Trophoblast cell (in vitro differentiated cells and primary cell): ENCODE measurements at places on chromosomes 3 and 15.
A peak's percentile ranks its signal among the peaks of the same experiment; 100 is the strongest.

- DNase-seq: no peak
Measured at GRCh38 chr3:45737234-45737633, 48.0 kb downstream of the SACM1L start.

DNA sequence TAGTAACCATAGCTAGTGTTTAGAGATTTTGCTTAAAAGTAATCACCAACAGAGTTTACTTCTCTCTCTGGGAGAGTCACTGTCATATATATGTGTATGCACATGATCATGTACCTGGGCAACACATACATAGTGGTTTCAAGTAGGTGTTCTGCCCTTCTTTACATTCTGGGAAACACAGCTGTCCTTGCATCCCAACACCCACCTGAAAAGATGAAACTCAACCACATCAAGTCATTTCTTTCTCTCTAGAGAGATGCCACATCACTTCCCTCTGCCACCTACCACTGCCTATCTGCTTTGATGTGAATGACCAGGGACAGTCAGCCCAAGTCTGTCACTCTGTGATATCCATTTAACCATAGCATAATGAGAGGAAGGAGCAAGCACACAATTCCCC lies 155.8 kb upstream of the GADL1 start:
- DNase-seq: no peak

DNA sequence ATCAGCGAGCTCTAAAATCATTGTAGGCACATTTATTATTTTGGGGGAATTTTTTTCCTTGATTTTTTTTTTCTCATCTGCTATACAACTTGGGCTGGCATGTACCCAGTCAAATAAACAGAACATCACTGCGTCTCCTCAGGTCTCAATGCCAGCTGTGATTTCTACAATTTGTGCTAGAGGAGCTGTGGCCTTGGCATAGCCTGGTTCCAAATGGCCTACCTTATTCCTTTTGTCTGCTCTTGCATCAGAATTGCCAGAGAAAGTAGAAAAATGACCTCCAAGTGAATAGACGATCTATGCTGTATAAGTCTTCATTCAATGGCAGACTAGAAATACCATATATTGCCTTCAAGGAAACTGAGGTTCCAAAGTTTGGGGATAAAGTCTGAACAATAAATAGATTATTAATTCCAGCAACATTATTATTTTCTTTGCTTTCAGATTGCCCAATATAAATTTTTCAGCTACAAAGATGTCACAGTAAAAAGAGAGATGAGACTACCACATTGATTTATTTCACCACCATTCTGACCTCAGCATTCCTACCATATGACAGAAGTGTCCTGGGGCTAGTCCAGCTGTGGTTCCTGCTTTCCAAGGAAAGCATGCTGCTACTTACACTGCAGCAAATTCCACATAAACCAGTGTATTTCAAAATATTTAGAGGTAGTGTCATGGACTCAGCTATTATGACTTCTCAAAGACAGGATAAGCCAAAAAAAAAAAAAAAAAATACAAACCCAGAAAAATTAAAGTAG lies 493.9 kb upstream of the ZNF385D start:
- DNase-seq: peak; percentile 88

DNA sequence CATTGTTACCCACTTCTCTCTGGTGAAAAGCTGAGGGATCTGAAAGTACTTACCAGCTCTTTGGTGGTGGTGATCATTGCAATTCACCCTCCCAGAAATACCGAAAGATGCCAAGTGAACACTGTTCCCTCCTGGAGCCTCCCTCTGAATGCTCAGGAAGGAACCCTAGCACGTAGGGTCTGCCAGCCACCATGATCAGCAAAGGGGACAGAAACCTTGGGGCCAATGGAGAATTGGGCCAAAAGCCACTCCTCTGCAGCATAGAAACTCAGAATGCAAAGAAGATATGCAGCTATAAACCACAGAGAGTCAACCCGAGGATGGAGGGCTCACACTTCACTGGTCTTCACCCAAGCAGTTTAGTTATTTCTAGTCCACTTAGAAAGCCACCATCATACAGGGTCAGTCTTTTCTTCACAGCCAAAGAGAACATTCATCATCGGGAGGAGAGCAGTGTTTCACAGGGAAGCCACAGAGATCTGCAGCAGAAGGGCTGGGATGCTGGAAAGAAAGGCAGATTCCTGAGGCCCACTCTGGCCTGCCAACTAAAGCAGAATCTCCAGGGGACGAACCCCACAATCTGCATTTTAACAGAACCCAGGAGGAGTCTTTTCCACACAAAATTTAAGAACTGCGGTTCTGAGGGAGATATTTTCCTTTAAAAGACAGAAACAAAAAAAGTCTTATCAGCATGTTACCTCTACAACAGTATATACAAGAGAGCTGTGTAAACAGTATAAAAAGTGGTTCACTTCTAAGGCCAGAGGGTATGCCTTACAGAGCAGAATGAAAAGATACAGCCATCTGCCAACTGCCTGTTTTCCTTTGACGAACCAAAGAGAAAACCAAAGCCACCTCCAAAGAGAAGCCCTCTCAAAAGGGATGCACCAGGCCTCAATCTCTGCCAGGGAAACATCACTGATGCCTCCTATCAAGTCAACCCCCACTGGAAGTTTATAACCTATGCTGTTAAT lies 11.3 kb downstream of the TBC1D2B start:
- DNase-seq: no peak

DNA sequence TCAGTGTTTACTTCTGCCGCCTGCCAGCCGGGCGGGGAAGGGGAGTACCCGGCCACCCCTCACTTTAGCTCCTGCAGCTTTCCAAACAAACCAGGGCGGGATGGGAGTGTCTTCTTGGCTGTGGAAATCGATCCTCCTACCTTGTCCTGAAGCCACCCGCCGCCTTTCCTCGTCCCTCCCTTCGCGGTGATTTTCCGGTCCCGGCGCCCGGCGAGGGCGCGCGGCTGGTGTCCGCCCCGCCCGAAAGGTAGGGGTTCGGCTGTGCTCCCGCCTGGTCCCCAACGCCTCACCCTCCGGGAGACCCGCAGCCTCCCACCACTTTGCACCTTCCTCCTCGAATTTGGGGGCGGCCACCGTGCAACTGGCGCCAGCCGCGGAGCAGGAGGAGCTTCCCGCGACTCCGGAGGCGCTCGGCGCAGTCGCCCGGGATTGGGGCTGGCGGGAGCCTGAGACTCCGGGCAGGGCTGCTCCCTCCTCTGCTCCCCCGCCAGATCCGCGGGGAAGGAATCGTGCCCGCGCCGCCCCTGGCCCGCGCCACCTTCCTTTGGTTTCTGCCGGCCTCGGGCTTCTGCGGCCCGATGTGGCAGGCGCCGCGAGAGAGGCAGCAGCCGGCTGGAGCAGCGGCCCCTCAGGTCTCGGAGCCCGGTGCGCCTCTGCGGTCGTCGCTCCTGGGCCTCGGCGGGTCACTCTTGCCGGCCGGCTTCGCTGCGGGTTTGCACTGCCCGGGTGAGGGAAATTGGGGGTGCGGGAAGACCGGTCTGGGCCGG lies 30.7 kb upstream of the ST3GAL6 start:
- DNase-seq: peak; percentile 61

DNA sequence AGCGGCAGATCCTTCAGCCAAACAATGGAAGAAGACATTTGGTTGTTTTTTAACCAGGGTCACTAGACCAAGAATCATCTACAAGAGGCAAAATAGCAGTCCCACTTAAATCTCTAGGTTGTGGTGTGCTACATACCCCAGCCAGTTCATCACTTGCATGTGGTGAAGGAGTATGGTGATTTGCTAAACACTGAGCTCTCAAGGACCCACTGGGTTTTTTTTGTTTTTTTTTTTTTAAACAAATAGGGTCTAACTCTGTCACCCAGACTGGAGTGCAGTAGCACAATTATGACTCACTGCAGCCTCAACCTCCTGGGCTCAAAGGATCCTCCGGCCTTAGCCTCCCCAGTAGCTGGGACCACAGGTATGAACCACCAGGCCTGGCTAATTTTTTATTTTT lies 508.0 kb downstream of the FOXP1 start:
- DNase-seq: no peak

GRCh38 chr15:68819495-68820294 lies 1.0 kb downstream of the ANP32A start:
- DNase-seq: peak; percentile 39

GRCh38 chr3:156598413-156598812 lies 43.5 kb upstream of the SSR3 start:
- peak; percentile 47 for DNase-seq

- DNase-seq: no peak
Measured at GRCh38 chr3:14631687-14632441, 19.7 kb upstream of the CCDC174 start.

GRCh38 chr3:13745636-13746035 lies 134.2 kb downstream of the WNT7A start:
- DNase-seq: peak; percentile 37

DNA sequence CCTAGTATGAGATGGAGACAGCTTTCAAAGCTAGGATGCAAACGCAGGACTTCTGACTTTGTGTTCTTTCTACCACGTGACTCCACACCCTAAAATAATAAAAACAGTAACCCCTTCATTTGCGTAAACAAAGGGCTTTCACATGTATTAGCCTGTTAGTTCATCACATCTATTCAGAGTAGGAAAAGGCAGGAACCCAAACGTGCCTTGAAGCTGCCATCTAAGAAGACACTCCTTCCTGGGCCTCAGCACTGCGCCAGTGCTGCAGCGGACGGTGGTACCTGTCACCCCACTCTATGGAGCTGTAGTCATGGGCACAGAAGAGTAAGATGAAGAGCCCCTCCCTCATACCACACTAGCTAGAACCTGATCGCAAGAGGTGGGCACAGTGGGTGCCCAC lies 34.3 kb downstream of the PLD1 start:
- DNase-seq: no peak

DNA sequence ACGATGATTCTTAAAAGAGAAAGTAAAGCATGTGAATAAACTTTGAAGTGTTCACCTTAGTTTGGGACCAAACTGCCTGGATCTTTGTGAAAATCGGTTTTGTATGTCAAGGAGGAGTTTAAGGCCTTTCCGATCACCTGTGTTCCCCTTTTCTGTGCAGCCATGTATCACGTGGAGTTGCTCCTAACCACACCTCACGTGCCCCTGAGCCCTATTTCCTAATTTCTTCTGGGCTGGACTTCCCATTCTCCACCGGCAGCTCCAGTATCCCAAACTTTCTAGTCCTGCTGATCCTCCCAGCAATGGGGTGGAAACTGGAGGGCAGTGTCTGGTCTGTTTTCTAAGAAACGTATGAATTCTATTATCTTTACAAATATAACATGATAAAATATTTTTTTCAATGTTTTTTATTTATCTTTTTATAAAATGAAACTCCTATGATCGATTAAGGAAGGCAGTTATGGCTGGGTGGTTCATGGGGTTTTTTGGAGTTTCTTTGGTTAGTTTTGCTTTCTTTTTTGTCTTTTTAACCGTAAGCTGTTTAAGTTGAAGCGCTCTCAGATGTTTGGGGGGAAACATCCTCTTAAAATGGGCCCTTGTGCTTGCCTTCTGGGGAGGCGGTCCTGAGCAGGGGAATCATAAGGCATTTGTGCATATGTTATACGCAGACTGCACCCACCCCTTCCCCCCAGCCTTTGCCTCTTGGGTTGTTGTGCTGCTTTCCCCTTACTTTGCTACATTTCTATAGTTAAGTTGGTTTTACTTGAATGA lies 43.6 kb upstream of the WWTR1 start:
- DNase-seq: no peak

DNA sequence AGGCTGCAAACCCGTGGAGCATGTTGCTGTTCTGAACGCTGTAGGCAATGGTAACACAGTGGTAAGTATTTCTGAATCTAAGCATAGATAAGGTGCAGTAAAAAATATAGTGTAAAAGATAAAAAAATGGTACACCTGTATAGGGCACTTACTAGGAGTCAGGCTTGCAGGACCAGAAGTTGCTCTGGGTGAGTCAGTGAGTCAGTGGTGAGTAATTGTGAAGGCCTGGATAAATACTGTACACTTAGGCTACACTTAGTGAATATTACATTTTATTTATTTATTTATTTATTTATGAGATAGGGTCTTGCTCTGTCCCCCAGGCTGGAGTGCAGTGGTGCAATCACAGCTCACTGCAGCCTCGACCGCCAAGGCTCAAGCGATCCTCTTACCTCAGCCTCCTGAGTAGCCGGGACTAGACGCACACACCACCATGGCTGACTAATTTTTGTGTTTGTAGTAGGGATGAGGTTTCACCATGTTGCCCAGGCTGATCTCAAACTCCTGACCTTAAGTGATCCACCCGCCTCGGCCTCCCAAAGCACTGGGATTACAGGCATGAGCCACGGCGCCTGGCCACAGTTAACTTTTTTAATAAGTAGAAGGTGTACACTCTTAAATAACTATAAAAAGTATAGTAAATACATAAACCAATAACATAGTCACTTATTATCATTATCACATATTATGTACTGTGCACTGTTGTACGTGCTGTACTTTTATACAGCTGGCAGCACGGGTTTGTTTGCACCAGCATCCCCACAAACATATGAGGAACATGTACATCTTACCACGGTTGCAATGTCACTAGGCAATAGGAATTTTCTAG lies 155.1 kb downstream of the IGF1R start:
- no peak for DNase-seq

- no peak for DNase-seq
Measured at GRCh38 chr3:55692295-55692956, 205.3 kb upstream of the WNT5A start.

DNA sequence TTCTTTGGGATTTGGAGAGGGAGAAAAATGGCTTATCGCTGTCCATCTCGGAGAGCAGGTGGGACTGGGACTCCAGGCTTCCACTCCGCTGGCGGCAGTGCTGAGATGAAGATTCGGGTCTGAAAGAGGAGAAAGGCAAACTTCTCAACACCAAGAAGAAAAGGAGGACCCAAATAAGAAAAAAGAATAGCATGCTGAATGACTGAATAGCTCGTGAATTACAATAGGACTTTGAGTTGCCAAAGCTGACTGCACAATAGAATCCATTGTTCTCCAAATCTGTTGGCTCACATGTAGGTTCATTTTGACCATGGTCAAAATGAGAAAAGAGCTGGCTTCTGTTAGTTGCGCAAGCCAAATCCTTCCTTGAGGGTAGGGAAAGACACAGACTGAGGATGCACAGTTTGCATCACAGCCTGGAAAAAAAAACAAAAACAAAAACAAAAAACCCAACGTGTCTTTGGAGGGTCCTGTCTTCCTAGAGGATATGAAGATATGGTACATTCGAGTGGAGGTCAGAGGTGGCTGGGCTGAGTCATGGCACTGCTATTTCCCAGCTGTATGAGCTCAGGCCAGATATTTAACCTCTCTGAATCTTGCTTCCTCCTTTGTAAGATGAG lies 59.3 kb upstream of the LMOD3 start:
- peak; percentile 49 for DNase-seq

DNA sequence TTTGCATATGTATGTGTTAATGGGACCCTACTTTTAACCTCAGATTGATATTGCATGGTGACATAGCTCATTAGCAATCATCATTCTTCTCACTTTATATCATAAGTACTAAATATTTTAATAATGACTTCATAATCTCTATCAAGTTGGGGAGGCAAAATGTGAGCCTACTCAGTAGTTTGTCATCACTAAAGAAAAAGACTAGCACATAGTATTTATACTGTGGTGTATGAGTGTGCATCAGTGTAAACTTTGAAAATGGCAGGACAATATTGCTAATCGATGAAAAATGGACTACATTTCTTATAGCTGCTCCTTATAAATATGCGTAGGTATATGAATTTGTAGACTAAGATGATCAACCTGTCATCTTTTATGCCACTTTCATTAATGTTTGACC lies 624.5 kb upstream of the ROBO2 start:
- DNase-seq: no peak
